ENCODE measurements at places on chromosomes 6 and 20.

DNA sequence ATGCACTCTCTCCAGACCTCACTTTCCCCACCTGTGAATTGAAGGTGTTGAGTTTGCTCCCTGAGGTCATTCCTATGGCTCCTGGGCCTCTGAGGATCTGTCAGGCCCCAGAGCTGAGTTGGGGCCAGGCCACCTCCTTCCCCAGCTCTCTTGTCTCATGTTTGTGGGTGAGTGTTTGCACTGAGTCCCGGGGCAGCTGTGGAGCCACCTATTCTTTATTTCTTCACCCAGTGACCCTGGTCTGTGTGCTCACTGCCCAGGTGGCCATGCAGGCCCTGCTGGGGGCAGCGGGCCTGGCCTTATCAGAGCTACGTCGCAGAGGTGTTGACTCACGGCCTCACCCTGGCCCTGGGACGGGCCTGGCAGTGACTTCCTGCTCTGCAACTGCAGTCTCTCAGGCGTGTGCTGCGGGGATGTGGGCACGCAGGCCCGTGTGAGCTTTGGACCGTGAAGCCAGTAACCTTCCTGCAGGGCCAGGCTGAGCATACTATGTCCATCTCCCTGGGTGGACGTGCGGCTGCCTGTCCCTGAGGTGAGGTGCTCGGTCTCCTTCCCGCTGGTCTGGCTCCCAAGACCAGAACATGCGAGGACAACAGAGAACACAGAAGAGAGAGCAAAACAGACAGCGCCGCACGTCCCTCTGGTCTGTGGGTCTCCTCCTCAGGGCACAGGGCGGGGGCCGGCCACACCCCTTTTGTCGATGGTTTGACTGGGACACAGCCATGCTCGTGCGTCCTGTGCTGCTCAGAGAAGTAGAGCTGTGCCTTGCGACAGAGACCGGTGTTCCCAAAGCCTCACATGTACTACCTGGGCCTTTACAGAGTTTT lies 12.1 kb downstream of the TMEM181 start:
- DNase-seq, result no peak

GRCh38 chr6:113971741-113972140 lies 793 bp upstream of the HDAC2 start:
- no peak for DNase-seq

DNA sequence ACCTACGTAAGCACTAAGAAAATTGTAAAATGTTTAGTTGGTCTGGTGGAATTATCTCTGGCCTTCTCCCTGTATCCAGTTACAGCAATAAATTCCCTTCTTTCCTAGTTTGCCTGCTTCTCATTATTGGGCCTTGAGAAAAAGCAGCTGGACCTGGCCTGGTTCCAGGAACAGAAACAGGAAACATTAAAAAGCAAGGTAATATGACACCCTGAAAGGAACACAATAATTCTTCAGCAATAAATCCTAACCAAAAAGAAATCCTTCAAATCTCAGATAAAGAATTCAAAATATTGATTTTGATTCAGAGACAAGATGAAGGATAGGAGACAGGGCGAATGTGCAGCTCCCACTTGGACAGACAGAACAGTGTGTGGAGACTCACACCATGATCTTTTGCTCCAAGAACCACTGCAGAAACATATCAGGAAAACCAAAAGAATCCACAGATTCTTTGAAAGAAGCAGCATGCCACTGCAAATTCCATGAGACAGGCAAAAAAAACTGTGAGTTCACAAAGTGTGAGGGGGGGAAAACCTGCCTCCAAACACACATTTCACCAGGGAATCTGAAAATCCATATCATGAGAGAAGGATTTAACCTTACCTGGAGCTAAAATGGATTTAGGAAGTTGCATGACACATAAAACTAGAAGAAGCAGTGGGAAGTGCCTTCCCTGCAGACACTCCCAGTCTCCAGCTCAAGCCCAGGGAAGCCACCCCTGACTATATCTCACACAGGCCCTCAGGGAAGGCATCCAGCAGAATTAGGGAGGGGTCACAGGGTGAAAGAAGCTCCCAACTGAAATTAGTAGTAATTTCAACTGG lies 28.9 kb downstream of the TREM1 start:
- DNase-seq, result no peak

DNA sequence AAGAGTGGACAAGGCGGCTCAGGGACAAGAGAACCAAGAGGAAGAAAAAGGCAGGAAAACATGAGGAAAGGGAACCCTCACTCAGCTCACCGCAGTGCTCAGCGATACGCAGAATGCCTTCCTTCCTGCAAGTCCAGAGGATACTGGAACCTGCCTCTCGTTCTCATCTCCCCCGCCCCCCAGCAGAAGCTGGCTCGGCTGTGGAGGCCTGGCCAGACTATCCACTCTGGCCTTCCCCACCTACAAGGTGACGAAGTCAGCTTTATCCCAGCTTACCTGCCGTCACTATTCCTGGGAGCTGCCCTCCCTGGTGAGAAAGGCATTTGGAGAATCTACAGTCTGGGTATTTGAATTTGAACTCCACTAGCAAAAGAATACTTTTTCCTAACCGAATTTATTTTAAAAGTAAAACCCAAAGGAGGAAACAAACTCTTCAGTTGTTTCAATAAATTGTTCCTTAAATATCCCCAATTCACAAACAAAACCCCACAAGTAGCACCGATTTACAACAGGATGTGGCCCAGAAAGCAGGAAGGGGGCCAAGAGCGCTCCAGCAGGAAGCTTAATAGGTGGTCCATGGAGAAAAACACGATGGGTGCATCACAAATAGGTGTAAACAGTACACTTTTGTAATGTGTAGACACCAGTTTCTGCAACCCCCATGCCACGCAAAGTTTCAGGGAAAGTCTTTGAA lies 2.1 kb upstream of the DIDO1 start:
- DNase-seq, result no peak

GRCh38 chr6:26394289-26394688 lies 7.8 kb upstream of the BTN3A1 start:
- DNase-seq, result no peak

- no peak for DNase-seq
Observed at GRCh38 chr20:56005389-56005715, at the start of gene CBLN4. Gene CBLN4 (minus strand): TSS chr20:56005519. CDS start chr20:56004171, 1,348 bp downstream.
